Effector memory CD4-positive, alpha-beta T cell (primary cell): ENCODE measurements at places on chromosomes 5 and 9.

DNA sequence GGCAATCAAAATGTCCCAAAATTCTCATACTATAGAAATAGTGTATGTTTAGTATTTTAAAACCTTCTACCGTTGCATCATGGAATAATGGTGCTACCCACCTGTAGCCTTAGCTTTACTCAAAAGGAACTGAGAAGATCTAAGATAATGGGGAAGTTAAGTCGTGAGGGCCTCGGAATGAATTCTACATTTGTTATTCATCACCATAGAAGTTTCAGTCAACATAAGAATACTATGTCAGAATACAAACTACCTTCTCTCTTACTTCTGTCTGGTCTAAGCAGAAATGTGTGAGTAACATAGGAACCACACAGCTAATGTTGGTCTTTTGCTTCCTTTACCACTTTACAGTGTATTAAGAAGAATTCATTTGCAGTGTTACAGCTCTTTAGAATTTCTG is 43.2 kb downstream of the RFK start:
- DNase-seq: no peak

- no peak for DNase-seq
These were observed 31.7 kb upstream of the CSF1R start for GRCh38 chr5:150117945-150118560.

DNA sequence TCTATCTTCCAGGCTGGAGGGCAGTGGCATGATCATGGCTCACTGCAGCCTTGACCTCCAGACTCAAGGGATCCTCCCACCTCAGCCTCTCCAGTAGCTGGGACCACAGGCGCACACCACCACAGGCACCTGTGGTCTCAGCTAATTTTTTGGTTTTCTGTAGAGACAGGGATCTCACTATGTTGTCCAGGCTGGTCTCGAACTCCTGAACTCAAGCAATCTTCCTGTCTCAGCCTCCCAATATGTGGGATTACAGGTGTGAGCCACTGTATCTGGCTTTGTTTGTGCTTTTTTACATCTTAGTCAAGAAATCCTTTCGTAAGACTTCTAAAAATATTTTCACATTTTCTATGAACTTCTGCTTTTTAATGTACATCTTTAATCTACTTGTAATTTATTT is 116.9 kb downstream of the DENND1A start:
- DNase-seq: no peak

GRCh38 chr5:67511911-67512310 is 315.3 kb upstream of the CD180 start:
- no peak for DNase-seq

DNA sequence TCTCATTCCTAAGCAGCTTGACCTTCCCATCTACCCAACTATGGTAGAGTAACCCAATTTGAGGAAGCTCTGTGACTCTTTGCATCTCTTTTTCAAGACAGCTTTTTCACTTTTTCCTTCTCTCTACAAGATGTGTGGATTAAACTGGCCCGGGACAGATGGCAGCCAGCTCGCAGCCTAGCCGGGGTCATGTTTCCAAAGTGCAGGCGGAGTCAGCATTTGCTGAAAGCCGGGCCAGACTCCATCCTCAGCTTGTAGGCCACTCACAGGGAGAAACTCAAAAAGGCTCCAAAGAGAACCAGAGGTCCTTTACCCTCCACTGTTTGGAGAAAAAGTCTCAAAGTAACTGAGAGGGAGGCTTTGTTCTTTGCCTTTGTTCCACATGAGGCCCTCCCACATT is 286.8 kb upstream of the PANK3 start:
- no peak for DNase-seq

DNA sequence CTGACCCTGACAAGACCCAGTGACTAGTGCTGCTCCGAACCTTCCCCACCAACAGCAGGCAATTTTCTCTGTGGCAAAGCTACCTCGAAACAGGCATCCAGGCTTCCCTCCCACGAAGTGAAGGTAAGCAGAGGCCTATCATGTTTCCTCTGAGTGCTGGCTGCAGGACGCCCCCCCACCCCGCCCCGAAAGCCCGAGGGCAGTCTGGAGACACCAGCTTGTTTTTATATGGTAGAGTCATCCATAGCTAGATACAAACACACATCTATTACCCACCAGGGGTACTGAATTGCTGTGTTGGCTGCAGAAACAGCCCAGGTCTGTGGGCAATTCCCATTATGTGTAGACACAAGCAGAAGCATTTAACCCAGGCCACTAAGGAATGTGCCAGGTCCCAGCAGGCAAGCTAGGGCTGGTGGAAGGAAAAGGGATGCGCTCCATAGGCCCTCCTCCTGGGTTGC is 40.4 kb downstream of the LIX1 start:
- no peak for DNase-seq

GRCh38 chr5:125245216-125245615 is 498.8 kb upstream of the ZNF608 start:
- no peak for DNase-seq

- DNase-seq: no peak
These were observed 22.2 kb downstream of the TTLL11 start for GRCh38 chr9:122070728-122071515.

GRCh38 chr9:135209852-135210251 is 122.4 kb downstream of the OLFM1 start:
- DNase-seq: no peak

DNA sequence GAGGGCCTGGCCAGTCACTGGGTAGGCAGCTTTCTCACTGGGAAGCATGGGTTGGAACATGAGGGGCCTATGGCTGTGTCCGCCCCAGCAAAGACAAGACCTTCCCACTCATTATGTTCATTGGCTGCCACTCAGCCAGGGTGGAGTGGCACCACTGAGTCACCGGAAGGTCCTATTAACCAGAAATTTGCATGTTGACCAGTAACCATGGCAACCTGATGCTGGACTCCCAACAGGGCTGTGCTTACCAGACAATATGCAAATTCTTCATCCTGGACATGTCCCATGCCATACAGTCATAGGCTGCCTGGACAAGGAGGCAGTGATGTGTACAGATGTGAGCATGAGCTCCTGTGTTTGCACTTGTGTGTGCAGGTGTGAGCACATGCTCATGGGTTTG is 66.7 kb downstream of the PSD2 start:
- no peak for DNase-seq
